ENCODE measurements at places on chromosomes 3 and 15.

DNA sequence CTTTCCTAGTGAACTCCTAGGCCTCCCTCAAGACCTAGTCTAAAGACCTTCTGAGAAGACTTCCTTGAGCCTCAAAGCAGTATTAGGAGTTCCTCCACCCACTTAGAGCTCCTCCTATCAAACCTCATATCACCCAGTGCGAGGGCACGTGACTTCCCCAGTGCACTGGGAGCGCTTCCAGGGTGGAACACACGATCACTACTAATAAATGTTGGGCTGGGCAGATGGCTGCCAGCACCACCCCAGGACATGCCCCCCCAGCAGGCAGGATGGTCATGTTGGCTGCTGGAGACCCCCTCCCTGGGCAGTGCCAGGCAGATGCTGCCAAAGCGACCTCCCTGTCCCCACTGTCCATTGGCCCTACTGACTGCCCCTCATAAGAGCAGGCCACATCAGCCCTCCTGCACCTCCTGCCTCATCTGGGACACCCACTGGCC is 8.5 kb upstream of the PLXND1 start:
- no peak for DNase-seq

- DNase-seq = no peak
Measured at GRCh38 chr15:29674661-29675533, 147.4 kb downstream of the TJP1 start.

DNA sequence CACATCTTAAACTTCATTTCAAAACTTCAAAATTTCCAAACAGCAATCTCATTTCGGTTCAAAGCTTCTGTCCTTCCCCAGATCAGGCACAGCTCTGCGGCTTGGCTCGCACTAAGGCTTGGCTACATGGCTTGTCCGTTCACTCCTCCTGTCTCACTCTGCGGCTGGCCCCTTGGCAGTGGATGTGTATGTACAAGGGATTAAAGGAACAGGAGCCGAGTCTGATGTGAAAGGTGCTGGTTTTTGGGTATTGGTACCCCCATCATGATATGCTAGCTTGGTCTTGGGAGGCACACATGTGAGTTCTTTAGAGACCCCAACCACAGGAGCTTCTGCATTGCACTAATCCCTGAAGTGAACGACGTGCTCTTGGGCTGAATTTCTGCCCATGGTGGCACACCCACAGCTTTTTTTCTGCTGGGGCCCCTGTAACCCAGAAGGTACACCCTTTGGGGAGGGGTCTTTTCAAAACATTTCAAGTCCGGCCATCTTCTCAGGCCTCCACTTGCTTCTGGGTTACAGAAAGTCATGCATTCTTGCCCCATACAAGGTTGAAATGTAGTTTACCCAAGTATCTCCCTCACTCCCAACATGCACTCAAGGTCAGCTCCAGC is 12.6 kb downstream of the TM6SF1 start:
- DNase-seq = no peak

- no peak for DNase-seq
Measured at GRCh38 chr15:63172851-63173451, 15.7 kb upstream of the RPS27L start.

GRCh38 chr15:93043621-93044300 is 45.2 kb downstream of the RGMA start:
- no peak for DNase-seq

DNA sequence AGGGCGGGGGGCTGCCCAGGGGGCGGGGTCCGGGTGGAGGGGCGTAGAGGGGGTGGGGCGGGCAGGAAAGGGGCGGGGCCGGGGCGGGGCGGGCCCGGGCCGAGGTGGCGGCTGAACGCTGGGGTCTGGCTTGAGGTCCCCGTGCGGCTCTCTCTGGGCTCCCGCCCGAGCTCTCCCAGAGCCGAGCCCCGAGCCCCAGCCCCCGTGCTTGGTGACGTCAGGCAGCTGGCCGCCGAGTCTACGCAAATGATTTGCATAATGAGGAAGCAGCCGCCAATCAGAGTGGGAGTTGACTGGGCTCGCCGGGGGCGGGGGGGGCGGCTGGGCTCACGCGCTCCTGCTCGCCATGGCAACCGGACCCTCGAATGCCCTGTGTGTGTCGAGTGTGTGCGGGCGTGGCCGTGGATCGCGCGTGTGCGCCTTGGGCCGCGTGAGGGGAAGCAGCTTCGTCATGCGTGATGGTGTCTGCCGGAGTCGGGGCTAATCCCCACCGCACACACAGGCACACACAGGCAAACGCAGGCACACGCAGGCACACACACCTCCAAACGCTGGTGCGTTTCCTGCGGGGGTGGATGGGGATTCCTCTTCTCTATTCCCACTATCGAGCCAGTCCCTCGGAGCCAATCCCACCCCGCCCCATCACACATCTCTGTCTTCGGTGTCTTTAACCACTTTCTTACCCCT is at the start of gene CELF6:
TSS of gene CELF6 (minus strand) at position 173 of the 687 bp plus-strand sequence. CDS start 283 bp downstream, outside the sequence.
- DNase-seq = peak; percentile 48

DNA sequence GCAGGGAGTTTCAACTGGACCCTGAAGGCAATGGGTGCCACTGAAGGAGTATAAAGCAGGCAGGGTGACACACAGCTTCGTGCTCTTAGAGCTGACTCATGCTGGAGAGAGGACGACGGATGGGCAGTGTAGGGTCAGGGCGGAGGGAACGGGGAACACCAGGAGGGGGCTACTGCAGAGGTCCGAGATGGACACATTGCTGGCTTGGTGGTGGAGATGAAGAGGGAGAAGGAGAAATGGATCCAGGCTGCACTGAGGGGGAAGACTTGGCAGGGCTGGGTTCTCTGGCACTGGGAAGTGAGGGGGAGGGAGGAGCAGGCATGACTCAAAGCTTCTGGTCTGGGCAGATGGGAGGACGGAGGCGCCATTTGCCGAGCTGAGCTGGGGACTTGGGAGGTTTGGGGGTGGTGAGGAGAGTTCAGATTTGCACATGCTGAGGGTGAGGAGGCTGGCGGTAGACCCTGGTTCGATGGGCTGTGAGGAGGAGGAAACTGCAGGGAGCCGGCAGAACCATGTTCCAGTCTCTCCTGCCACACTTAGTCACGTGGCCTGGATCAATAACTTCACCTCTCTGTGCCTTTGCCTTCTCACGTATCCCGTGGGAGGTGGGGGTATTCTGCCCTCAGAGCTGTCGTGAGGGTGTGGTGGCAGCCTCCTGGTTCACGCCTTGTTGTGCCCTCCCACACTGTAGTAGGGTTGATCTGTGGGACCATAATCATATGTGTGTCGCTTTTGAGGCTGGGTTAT is 4.6 kb upstream of the KCTD6 start:
- DNase-seq = no peak

- no peak for DNase-seq
Measured at GRCh38 chr3:16300881-16301359, 35.9 kb downstream of the OXNAD1 start.

DNA sequence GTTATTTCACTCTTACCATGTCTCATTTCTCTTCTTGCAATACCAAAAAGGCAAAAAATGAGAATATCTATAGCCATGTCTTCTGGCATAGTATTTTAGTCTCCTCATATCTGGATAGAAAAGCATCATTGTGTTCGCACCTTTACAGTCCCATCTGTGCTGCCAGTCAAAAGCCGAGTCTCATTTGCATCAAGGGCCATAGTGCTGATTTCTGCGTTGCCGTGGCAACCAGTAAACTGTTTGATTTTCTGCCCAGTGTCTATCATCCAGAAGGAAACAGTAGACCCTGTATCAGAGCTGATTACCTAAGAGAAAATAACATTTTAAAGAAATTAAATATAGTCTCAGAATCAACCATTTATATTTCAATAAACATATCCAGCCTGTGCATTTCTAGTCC is 86.1 kb upstream of the SERPINI2 start:
- DNase-seq = no peak

DNA sequence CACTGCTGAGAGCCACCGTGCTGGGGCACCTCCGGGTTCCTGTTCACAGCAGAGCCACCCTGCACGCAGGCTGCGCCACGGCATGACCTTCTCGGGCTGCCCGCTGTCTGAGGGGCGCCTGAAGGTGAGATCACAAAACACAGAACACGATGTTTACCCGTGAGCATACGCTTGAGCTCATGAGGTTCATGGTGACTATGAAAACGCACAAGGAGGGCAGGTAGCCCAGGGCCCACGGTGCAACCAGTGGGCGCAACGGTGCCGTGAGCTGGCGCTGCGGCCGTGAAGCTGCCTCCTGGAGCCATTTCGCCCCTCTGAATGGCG is 36.1 kb downstream of the KLHL25 start:
- no peak for DNase-seq

DNA sequence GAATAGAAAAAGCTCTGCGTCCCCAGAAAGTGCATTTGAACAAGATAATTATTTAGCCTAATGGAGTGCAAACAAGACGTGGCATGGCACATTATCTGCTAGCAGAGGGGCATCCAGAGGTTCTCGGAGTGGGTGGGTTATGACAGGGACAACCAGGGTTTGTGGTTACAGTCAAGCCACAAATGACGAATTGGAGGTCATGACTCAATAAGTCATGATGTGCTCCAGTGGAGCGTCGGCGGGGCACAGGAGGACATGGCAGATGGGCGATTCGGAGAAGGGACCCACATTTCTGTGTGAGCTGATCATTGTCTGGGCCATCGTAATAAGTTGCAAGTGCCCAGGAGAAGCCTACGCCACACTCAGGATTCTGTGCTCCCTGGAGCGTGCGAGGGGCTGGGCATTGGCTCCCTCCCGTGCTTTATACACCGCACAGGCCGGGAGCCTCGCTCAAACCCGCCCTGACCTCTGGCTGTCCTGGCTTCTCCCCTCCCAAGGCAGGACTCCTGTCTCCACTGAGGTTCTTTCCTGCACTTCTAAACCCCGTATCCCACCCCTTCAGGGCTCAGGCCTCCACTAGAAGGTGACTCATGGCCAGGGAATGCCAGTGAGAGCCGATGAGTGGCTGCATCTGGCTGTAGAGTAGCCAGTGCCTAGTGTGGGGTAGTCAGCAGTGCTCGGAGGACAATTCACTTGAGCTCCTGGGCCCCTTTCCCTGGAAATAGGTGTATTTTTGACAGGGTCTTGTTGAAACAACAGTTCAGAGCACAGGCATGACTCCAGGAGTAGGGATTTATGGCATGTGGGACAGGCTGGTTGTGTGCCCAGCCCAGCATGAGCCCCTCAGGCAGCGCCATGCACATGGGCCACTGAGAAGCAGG is 67.4 kb downstream of the GRIP2 start:
- no peak for DNase-seq

- DNase-seq = no peak
Measured at GRCh38 chr3:10287936-10288574, 4.7 kb downstream of the GHRL start.

- DNase-seq = no peak
Measured at GRCh38 chr3:15896500-15896899, 98.7 kb upstream of the ANKRD28 start.

DNA sequence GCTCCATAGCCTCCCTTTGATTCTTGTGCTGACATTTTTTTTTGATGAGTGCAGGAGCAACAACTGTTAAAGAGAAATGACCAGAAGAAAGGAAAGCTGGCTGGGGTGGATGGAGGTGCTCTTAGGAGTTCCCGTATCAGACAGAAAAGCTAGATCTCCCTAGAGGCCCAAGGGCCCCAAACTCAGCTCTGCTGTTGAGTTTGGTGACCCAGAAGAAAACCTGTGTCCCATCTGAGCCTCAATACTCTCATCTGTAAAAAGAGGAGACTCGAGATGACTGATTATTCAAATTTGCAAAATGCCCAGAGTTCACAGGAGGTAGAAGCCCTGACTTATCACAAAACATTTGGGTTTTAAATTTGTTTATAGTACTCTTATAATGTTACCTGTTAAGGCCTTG is 142.4 kb downstream of the TIGIT start:
- DNase-seq = no peak

- no peak for DNase-seq
Measured at GRCh38 chr3:81419228-81419627, 342.2 kb downstream of the GBE1 start.

DNA sequence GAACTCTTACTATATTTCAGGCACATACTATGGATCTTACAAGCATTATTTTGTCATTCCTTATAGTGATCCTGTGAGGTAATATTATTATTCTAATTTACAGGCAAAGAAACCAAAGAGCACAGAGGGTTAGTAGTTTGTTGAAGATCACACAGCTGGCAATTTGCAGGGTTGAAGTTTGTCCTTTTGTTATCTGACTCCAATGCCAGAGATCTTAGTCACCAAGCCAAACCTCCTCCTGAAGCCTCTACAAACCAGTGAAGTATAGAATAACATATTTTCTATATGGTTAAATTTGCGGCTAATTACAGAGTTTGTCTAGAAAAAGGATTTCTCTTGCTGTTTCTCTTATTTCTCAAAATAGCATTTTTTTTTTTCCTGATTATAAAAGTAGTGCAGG is 11.2 kb downstream of the ISLR2 start:
- DNase-seq = no peak

GRCh38 chr3:142628801-142629200 is 32.6 kb downstream of the PLS1 start:
- no peak for DNase-seq

- no peak for DNase-seq
Measured at GRCh38 chr3:172717493-172718088, 6.7 kb upstream of the NCEH1 start.

- no peak for DNase-seq
Measured at GRCh38 chr15:68500363-68501258, 68.6 kb upstream of the ITGA11 start.

DNA sequence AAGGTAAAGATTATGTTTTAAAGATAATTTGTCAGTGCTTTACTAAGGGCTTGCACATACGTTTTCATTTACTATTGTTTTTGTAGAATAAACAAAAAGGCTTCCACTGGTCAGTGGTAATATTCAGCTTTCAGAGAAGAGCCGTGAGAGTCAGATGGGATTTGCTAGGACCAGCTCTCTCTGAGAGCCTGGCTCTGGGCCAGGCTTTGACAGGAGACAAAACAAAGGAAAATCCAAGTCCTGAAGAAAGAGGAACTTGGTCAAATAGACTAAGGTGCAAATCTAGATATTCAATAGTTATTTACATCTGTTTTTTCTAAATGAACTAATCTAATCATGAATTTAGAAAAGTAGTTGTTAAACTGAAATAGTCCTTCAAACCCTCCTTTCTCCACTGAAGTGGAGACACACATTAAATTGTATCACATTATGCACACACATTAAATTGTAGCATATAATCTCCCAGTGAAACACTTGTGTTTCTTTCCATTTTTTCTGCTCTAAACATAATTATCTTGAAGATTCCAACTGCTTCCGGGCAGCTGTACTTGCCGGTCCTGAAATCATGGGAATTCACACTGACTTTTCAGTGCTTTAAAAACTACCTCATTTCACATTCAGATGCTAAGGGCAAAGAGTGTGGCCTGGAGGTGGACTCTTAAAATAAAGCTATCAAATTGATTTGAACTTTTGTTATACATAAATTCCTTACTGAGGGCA is 55.1 kb upstream of the FILIP1L start:
- no peak for DNase-seq

GRCh38 chr15:53625962-53626845 is 133.3 kb downstream of the WDR72 start:
- no peak for DNase-seq

GRCh38 chr15:66931768-66932633 is 133.4 kb upstream of the SMAD3 start:
- DNase-seq = no peak

- DNase-seq = no peak
Measured at GRCh38 chr3:152620395-152620794, 214.5 kb upstream of the P2RY1 start.

DNA sequence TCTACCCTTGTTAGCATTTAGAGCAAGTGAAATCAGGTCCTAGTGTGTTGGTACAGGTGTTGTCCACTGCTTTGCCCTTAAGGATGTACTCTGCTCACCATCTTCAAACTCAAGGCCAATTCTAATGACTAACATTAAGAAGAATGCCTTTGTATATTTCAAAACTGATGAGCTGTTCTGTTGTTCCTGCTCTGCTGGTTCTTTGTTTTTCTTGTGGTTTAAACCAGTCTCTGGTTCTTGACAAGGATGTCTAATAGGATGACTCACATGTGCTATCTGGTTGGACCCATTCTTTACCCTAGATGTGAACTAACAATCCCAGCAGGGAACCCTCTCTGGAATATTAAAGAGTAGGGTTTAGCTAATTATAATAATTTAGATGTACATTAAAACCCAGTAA is 17.3 kb downstream of the ABHD5 start:
- DNase-seq = no peak
